Stimulated activated naive CD4-positive, alpha-beta T cell (primary cell): ENCODE measurements at places on chromosomes 1 and 21.

DNA sequence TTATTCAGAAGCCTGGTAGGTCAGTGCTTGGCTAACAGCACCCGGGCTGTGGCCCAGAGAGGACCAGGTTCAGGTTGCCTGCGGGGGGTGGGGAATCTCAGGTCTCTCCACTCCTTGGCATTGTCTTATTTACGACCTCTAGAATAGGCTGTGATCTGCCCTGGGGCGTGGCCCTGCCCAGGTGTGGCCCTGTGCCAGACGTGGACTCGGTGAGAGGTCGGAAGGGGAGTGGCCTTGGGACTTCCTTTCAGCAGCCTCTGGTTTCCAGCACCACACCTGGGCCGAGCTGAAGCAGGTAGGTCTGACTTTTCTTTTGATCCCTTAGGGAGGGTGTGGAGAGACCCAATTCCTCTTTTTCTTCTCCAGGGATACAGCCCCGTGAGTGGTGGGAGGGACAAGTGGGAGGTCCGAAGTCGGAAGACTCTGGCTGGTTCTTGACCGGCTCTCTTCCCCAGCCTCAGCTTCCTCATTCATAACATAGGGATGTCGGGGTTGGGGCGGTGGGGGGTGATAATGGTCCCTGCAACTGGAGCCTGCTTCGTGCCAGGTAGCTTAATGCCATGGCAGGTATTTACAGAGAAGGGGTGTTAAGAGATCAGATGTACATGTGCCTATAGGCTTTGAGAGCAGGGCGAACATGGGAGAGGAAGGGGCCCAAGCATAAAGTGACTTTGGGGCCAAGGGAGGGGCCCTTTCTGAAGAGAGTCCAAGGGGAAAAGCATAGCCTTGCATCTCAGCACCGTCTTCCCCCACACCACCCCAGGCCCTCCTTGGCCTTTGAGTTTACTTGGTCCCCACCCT, 16.5 kb downstream of the ACOT11 start:
- no peak for DNase-seq

DNA sequence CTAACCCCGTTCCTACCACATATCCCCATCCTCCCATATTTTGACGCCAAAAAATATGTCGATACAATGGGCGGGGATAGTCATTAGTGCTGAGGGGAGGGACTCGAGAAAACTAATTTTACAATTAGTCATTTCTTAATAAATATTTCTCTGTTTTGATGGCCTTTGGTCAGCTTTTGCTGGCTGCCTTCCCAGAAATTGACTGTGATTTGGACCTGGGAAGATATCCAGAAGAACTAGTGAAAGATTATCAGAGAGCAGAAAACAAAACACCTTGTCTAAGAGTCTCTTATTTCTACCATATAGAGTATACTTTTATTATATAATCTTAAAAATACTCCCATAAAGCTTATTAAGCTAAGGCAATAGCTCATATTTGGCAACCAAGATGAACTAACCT, 247.6 kb downstream of the MRPL39 start:
- DNase-seq = no peak

- no peak for DNase-seq
These were observed 416.6 kb downstream of the RWDD3 start for GRCh38 chr1:95650631-95651030.

GRCh38 chr1:65003316-65003664, 36.9 kb upstream of the JAK1 start:
- DNase-seq = no peak

- no peak for DNase-seq
These were observed 110.8 kb downstream of the LACTBL1 start for GRCh38 chr1:22861764-22862440.

DNA sequence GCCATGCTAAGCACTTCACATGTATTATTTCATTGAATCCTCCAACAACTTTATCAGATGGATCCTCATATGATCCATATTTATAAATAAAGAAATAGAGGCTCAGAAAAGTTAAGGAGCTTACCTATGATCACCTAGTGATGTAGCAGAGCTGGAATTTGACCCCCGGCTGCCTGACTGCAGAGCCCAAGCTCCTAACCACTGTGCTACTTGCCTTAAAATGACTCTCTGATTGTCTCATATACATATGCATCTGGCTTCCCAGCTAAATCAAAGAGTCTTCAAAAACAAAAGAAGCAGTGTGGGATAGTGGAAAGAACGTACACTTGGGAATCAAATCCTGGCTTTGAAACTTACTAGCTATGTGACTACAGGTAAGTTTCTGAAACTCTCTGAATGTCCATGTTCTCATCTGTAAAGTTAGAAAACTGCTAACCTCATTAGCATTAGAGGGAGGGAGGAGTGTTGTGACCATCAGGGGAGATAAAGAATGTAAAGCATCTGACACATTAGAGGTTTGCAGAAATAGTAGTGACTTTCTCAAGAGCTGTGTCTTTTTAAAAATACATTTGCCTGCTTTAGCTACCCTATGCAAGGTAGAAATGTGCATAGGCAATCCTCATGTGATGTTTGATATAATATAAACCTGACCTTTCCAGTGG, 67.2 kb upstream of the BARHL2 start:
- DNase-seq = no peak

GRCh38 chr1:3032371-3033039, 11.2 kb downstream of the ACTRT2 start:
- DNase-seq = no peak

- DNase-seq = no peak
These were observed 69.7 kb downstream of the GALNT2 start for GRCh38 chr1:230136453-230137336.

DNA sequence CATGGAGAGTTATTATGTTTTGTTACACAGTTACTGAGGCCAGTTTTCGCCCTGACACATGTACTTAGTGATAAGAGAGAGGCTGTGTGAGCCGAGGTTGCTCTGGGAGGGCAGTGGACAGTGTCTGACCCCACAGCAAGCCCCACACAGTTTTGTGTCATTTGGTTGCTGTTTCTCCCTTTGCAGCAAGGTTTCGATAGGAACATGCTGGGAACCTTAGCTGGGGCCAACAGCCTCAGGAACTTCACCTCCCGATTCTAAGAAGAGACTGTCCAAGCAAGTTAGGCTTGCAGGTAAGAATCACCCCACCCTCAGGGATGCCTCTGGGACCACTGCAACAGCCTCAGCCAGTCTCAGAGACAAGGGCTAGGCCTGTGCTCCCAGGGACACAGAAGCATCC, 45.3 kb downstream of the PKP1 start:
- no peak for DNase-seq

DNA sequence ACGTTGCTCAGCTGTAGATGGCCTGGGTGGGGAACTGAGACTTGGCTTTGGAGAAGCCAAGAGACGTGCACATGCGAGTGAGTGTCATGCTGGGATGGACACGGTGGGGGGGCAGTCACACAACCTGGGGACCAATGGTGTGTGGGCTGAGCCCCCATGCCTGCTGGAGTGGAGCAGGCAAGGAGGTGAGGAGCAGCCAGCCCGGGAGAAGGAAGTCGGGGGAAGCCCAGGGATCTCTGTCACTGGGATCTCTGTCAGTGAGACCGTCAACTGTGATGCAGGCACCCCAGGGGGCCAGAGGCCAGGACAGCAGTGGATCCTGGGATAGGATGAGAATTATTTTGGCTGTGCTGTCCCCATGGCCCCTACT, 11.0 kb upstream of the ZNF669 start:
- no peak for DNase-seq

DNA sequence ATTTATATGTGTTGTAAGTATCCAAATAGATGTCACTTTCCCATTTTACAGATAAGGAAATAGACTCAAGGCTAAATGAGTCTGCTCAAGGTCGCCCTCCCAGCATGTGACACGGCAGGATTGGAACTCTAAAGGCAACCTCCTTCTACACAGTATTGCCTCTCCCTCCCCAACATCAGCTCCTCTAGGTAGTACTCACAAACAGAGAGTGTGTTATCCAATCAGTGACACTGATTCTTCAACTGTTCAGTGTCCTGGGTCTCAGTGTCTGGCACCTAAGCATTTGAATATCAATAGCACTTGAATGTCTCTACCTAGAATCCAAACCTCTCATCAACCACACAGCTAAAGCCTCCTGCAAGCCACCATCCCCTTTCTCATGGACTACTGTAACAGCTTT, 87.1 kb downstream of the DAB1 start:
- DNase-seq = no peak

GRCh38 chr1:7526867-7527732, 244.0 kb upstream of the VAMP3 start:
- no peak for DNase-seq

DNA sequence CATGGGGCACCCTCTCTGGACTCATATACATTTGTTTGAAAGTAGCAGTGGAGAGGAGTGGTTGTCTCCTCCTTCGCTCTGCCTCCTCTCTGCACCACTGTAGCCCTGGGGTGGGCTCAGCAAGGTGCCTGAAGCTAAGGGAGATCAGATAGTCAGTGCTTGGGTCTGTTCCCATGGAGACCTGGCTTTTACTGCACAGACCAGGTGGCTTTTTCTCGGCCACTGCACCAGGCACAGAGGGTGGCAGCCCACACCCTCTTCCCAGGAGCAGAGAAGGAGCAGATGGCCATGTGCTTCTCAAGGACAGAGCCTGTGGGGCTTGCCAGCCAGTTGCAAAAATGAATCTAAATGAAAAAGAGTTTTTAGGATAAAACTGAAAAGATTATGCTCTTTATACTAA, 123.4 kb upstream of the KCNK1 start:
- no peak for DNase-seq
